ENCODE measurements at places on chromosomes 7 and 10.

DNA sequence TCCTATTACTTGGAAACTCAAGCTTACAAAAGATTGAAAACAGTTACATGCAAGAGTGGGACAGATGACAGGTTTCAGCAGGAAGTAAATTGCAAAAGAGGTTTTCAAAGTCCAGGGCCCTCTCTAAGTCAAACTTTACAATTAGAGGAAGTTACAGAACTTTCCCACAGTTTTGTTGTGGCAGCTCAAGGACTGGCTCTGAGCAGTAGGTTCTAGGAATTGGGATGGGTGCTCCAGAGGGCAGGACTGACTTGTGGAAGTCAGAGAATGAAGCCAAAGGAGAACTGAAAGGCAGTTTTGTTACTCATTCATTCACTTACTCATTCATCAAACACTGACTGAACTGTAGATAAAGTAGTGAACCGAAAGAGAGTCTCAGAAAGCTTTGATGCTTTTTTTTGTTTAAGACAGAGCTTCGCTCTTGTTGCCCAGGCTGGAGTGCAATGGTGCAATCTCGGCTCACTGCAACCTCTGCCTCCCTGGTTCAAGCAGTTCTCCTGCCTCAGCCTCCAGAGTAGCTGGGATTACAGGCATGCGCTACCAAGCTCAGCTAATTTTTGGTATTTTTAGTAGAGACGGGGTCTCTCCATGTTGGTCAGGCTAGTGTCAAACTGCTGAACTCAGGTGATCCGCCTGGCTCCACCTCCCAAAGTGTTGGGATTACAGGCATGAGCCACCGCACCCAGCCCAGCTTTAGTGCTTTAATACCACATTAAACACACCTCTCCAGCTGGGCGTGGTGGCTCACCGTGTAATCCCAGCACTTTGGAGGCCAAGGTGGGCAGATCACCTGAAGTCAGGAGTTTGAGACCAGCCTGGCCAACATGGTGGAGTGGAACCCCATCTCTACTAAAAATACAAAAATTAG, 66.8 kb upstream of the CCNJ start:
- DNase-seq, result peak; percentile 56

- no peak for DNase-seq
Measured at GRCh38 chr7:20601121-20601520, 14.3 kb upstream of the ABCB5 start.

DNA sequence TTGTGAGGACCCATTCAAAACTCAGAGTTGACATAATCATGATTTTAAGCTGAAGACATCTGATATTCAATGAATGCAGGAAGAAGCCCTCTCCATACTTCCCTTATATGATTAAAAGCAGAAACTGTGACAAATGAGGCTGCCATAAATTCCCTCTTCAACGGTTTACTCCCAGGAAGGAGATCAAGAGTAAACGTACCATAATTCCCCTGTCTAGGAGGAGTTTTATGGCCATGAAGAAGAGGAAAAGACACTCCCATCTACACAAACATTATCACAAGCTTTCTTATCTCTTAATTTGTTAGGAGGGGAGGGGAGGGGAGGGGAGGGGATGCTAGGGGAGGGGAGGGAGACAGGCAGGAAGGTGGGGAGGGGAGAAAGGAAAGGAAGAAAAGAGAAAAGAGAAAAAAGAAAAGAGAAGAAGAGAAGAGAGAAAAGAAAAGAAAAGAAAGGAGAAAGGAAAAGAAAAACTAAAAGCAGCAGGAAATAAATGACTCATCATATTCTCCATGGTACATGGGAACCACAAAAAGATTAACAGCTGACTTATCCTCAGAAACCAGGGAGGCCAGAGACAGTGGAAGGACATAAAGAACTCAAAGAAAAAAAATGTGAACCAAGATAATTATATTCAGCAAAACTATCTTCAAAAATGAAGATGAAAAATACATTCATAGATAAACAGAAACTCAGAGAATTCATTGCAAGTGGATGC, 121.6 kb downstream of the ALOX5 start:
- peak; percentile 70 for DNase-seq

DNA sequence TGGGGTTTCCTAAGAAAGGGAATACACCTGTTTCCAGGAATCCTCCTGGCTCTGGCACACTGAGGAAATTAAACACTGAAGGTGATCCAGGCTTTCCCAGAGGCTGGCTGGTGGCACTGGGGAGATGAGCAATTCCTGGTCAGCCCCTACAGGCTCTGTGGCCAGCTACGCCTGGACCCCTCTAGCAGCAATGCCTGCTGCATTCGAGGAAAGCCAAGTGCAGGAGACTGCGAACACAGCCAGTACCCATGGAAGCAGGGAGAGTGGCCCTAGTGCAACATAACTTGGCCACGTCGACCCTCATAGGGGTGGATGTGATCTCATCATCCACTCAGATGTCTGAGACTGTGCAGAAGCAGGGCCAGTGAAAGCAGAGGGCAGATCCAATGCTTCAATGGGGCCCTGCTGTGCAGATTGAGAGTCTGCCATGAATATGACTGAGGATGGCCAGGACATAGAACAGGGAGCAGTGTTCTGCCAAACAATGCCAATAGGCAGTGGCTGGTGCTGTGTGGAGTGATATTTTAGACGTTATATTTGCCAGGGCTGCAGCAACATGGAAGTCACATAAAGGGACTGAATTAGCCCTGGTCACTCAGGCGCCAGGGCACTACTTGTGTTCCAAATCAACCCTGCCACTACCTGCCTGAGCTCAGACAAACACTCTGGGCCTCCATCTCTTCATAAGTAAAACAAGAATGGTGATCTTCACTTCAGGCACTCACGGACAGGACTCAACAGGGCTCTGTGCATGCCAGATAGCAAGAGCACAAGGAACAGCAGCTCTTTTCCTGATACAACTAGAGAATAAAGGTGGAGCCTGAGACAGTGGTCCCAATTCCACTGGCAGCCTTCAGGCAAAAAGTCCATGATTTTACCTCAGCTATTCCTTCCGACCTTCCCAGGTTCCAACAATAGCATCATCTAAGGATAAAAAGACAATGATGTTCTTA, 2.4 kb downstream of the ZNF488 start:
- no peak for DNase-seq

GRCh38 chr7:155381852-155382801, 75.8 kb upstream of the EN2 start:
- DNase-seq, result no peak

GRCh38 chr7:152866125-152866524, 106.6 kb downstream of the ACTR3B start:
- DNase-seq, result no peak

- no peak for DNase-seq
Measured at GRCh38 chr10:49605216-49605938, 4.7 kb upstream of the SLC18A3 start.

- peak; percentile 50 for DNase-seq
Measured at GRCh38 chr7:2403718-2404648, 572 bp downstream of the CHST12 start.

- peak; percentile 72 for DNase-seq
Measured at GRCh38 chr7:107891636-107892366, 818 bp downstream of the DLD start.

DNA sequence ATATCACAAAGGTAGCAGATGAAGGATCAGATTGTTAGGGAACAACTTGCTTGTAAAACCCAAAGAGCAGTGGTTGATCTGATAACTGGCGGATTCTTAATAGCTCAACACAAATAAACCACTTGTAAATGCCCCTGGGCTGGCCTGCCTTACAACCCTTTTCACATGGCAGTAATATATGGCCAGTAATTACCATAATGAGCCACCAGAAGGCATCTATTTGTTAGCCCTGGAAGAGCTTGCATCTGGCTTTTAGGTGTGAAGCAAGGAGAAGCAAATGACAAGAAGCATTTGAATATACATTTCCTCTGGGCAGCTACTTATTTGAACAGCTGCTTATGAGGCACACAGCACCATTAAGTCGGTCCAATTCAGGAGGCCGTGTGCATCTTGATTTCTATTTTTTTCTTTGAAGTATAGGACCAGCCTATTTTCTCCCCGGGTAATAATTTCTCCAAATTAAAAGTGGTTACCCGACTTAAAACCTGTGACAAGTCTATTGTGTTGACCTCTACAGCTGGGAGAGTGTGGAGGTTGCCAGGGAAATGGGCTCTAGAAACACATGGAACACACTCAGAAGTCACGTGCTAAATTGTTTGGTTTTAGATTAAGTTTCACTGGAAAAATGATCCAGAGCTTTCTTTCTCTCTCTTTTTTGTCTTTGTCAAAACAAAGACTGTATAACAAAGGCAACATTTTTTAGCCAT, 113.4 kb downstream of the SEM1 start:
- DNase-seq, result peak; percentile 42

GRCh38 chr10:33180390-33180789, 154.1 kb downstream of the NRP1 start:
- DNase-seq, result no peak

GRCh38 chr10:118309911-118310310, 32.2 kb downstream of the FAM204A start:
- no peak for DNase-seq

- DNase-seq, result no peak
Measured at GRCh38 chr10:8378198-8378983, 323.9 kb downstream of the GATA3 start.

- DNase-seq, result no peak
Measured at GRCh38 chr7:113394856-113395255, 276.5 kb upstream of the SMIM30 start.

DNA sequence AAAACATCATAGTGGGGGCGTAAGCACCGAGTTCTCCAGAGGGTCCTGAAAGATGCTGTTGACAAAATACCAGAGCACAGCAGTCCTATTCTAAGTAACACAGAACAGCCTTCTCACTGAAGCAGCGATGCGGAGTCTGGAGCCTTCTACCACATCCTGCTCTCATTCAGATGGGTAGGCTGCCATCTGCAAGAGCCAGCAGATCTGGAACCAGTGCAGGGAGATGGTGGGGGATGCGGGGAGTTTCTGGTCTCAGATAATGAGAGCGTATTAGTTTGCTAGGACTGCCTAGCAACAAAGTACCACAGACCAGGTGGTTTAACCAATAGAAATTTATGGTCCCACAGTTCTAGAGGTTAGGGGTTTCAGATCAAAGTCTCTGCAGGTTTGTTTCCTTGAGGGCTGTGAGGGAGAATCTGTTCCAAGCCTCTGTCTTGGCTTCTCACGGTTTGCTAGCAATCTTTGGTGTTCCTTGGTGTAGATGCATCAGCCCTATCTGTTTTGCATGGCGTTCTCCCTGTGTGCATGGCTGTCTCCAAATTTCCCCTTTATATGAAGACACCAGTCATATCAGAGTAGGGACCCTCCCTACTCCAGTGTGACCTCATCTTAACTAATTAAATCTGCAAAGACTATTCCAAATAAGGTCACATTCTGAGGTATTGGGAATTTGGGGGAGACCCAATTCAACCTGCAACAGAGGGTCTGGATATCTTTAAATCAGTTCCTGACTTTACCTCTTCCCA, 52.0 kb upstream of the STEAP1B start:
- DNase-seq, result no peak

GRCh38 chr7:147912291-147912690, 678.3 kb upstream of the C7orf33 start:
- DNase-seq, result no peak
